ENCODE measurements at places on chromosomes 12 and 14.

GRCh38 chr12:131340616-131341210, 370.2 kb upstream of the SFSWAP start:
- DNase-seq: no peak

- no peak for DNase-seq
These were observed 106.2 kb downstream of the DAAM1 start for GRCh38 chr14:59294662-59294992.

DNA sequence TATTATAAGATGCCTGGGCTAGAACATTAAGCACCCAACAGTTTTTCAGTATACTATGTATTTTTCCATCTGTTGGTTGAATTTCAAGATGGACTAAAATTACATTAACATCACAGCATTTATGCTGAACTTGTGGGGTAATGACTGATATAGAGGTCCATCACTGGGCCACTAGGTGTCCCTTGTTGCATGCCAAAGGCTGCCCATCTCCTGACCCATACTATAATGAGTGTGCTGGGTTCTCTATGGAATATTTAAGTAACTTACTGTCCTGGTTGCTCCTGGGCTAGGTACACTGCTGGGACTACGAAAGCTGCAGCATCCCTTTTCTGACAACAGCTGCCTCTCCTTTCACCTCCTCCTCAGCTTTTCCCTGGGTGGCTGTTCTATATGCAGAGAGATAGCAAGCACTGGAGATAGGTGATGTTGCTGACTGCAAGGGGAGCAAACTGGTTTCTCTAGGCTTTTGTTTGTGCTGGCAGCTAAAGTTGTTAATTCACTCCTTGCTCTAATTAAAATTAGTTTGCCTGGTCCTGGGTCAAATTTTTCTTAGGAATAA, 138.6 kb upstream of the TRHDE start:
- no peak for DNase-seq

- DNase-seq: no peak
These were observed 58.4 kb upstream of the BDKRB2 start for GRCh38 chr14:96146131-96146771.

DNA sequence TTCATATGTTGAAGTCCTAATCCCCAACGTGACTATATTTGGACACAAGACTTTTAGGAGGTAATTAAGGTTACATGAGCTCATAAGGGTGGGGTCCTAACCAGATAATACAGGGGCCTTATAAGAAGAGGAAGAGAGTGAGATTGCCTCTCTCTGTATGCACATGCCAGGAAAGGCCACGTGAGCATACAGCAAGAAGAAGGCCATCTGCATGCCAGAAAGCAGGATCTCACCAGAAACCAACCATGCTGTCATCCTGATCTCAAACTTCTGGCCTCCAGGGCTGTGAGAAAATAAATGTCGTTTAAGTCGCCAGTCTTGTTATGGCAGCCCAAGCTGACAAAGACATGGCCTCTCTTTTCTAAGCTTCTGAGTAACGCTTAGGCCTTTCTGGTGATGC, 69.0 kb upstream of the GPHB5 start:
- DNase-seq: no peak

- DNase-seq: no peak
These were observed 48.2 kb upstream of the MANSC4 start for GRCh38 chr12:27828196-27828595.

Measured in SW 1271 (cell line).